ENCODE measurements at places on chromosomes 6 and 20.

- no peak for DNase-seq
Measured at GRCh38 chr20:53133125-53133524, 161.0 kb downstream of the TSHZ2 start.

DNA sequence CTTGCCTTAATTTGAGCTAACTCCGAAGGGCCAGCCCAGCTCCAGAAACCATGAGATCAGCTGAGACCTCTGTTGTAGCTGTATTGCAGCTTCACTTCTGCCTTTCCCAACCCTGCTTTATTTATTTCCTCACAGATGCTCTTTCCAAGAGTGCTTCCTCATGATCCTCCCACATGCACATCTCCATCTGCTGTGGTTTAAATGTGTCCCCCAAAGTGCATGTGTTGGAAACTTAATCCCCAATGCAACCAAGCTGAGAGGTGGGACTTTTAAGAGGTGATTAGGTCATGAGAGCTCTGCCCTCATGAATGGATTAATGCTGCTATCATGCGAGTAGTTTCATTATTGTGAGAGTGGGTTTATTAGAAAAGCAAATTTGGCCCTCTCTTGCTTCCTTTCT, 164.4 kb upstream of the TAB2 start:
- no peak for DNase-seq

- no peak for DNase-seq
Measured at GRCh38 chr6:79070206-79070825, 7.7 kb downstream of the PHIP start.

DNA sequence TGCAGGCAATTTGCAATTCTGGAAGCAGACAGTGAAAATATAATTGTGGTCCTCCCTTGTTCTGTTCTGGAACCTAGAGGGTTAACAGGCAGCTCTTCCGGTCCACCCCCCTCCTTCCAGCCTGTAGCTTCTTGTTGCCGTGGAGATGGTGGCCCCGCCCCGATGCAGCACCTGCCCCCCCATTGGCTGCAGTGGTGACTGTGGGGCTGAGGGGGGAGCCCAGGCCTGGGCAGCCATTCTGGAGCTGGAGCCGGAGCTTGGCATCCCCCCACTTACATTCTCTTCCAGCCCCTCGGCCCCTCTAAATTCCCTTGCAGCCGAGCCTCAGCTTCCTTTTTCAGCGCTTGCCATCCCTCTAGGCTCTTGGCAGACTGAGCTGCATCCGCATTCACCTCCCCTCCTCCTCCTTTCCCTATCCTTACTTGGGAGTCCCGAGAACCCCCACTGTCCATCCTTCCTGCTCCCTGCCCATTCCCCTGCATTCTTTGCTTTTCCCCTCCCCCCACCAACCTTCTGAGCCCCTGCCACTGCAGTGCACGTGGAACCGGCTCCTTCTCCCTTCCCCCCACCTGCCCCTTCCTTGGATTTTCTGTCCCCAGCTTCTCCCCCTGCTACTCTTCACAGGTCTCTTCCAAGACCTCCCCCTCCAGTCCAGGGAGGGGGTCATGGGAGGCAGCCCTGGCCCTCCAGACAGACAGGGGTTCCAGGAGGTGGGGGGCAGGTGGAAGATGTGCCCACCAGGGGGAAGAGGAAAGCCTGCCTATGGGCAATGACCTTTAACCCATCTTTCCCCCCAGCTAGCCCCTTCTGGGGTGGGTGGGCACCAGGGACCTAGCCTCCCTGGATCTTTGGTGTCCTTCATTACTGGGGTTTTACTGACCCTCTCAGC, 11.4 kb downstream of the SYNGAP1 start:
- peak; percentile 84 for DNase-seq
